Central memory CD8-positive, alpha-beta T cell (primary cell): ENCODE measurements at places on chromosomes 11 and 22.

DNA sequence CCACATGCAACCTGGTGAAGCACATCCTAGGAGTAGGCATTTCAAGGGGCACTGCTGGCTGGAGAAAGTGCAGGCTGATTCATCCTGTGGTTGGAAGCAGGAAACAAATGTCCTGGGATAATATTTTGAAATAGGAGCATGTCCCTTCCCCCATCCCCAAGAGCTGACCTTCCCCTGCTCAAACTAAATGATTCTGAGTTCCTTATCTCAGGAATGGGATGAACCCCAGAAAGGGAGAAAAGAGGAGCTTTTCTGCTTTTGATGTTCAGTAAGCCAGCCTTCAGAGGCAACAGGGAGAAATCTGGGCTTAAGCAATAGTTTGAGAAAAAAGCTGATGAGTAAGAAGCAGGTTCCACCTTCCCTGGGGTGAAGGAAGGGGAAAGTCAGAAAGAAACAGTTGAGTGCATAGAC, 19.5 kb upstream of the SPON1 start:
- no peak for DNase-seq

- no peak for DNase-seq
These were observed 19.3 kb upstream of the MIEF1 start for GRCh38 chr22:39482768-39483167.

DNA sequence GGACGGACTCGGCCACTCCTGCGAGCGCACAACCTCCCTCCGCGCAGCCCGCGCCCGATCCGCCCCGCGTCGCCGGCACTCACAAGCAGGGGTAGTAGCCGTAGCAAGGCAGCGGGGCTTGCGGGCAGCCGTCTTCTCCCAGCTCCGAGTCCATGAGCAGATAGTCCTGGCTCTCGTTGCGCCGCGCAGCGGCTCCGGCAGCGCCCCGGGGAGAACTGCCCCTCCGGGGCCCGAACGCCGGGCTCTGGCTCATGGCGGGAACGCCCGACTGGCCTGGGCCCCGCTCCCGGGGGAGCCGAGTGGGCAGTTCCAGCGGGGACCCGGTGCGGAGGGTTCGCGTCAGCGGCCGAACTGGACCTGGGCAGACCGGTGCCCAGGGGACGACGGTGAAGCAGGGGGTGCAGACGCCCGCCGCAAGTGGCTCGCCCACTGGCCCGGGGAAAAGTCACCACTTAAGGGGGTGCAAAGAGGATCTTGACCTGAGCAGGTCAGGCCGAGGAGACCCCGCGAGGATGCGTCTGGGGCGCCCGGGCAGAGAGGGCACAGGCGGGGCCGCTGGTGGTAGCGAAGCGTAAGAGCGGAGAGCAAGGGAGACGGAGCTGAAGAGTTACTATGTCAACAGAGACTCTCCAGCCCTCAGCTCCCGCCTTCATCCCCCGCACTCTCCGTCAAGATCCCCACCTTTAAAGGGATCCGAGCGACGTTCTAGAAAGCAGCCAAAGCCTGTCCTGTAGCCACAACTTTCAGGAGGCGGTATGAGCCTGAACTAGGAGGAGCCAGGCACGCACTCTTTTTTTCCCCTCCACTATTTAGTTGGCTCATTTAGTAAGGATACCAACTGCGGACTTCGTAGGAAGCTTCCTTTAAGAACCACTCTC, at the start of gene TRPC6:
Gene TRPC6, minus strand, starts transcription at position 757 of the 878 bp plus-strand sequence. Its CDS starts 504 bp downstream, at position 253.
- no peak for DNase-seq

GRCh38 chr11:96014217-96014616, 90.3 kb upstream of the MTMR2 start:
- DNase-seq = no peak

GRCh38 chr11:11243590-11244469, 109.2 kb downstream of the CSNK2A3 start:
- DNase-seq = peak; percentile 32
